ENCODE measurements at places on chromosomes 12 and 14.

GRCh38 chr12:55931317-55931779 is 386 bp downstream of the DGKA start:
- no peak for DNase-seq

GRCh38 chr14:91545946-91546716 is 36.0 kb upstream of the PPP4R3A start:
- DNase-seq = no peak

GRCh38 chr14:104108570-104109541 is 23.4 kb downstream of the ASPG start:
- DNase-seq = no peak

DNA sequence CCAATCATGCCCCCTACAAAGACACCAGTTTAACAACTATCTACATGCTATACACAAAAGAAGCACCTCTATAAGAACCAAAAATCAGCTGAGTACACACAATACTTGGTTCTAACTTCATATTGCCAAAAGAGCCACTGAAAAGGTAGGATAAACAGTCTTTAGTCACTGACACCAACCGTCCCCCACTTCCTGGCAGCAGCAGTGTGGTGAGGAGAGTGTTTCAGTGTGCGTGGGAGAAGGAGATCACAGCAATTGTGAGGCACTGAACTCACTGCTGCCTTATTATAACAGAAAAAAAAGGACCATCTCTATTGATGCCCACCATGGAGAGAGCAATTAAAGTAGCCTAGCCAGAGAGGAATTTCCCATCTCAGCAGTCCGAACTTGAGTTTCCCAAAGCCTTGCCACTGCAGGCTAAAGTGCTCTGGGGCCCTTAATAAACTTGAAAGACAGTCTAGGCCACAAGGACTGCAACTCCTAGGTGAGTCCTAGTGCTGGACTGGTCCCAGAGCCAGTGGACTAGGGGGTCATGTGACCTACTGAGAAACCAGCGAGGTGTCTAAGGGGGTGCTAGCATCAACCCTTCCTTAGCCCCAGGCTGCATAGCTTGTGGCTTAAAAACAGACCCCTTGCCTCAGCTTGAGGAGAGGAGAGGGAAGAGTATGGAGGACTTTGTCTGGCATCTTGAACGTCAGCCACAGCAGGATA is 37.1 kb upstream of the LMNTD1 start:
- no peak for DNase-seq

GRCh38 chr14:54472315-54472714 is 16.5 kb downstream of the GMFB start:
- no peak for DNase-seq

DNA sequence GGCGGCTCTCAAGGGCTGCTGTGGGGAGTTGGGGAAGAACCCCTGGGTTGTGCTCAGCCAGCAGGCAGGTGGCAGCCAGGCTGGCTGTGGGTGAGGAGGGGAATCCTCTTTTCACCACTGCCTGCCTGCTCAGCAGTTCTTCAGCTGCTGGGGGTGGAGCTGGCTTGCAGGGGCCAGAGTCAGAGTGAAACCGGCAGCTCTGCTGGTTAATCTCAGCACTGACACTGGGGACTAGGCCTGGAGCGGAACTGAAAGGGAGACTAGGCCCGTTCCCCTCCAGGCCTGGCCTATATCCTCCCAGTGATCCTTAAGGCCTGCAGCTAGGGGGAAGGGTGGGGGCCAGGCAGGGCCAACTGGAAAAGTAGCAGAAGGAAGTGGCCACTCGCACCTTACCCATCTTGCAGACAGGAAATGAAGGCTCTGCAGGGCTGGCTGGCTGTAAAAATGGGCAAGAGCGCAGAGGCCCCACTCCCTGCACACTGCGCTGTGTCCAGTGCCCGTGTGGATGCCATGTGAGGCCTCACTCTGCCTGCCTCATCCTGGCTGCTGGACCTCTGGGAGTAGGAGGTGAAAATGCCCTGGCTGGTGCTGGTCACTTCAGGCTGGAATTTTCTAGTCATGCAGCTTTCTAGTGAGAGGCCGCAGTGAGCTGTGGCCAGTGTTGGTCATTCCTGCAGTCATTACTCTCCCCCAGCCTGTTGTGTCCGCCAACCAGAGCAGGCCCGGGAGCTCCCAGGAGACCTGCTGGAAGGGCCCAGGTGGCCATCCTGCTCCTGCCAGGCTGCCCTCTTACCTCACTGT is 39.4 kb downstream of the SH2B3 start:
- DNase-seq = peak; percentile 94

DNA sequence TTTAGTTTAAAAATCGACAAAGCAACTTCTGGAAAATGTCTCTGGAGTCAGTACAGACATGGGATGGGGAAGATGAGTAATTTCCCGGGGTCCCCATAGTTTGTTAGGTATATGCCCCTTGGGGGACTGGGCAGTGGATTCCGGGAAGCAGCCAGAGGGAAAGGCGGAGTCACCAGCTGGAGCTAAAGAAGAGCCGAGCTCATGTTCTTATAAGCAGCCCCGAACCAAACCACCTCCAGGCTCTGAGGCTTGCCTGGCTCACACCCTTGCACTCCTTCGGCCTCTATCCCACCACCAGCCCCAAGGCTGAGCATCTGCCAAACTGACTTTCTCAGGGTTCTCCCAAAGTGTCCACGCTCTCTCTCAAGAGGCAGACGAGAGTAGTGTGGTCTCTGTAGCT is 117.8 kb downstream of the PAH start:
- no peak for DNase-seq

GRCh38 chr14:71322655-71323250 is 415.5 kb downstream of the PCNX1 start:
- no peak for DNase-seq

DNA sequence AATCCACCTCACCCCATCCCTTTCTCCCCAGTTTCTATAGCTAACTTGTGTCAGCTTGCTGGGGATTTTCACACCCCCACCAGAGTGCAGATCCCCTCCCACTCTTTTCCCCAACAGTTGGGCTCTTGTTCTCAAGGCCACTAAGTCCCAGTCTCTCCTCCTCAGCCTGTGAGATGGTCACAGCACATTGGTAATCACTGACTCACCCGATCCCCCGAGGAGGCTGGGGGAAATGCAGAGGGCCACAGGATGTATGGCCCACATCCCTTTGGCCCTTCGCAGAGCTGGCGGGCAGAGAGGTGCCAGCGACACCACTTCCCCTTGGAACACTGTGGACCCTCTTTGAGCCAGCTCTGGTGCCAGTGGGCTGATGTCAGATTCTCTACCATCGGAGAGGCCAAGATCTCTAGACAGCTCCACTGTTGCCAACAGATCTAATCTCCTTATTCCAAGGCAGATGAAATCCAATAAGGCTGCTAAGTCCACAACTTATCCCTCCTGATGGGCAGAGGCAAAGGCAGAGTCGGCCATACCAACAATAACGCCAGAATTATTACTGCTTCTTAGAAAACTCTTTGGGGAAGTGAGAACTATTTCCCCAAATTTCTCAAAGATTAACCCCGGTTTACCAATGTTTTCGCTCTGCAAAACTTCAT is 1.6 kb downstream of the FMNL3 start:
- DNase-seq = no peak

DNA sequence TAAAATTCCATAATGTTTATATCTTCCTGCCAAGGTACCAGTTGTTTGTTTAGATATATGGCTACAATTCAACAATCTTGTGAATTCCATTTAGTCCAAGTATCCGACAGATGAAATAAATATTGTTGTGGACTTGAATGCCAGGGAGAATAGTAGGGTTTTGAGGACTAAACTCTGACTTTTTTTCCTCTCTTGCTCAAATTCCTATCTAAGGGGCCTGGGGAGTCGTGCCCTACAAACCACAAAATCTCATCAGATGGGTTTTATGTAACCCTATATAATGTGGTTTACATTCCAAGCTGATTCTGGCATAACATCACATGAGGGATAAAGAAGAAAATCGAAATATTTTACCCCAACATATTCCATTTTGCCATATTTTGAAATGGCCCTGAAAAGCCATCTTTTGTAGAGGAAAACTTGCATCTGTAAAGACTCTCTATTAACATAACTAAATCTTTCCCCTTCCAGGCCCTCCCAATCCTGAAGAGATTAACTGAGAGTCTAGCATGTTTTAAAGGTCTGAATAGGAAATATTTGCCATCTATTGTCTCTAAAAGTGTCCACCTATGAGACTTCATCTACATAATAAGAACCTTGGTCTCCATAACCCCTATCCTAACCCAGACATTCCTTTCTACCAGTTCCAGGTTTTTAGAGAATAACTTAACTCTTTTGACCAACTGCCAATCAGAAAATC is 184.7 kb upstream of the KITLG start:
- DNase-seq = no peak

- DNase-seq = no peak
These were observed 273.1 kb upstream of the FOXG1 start for GRCh38 chr14:28493516-28493915.

DNA sequence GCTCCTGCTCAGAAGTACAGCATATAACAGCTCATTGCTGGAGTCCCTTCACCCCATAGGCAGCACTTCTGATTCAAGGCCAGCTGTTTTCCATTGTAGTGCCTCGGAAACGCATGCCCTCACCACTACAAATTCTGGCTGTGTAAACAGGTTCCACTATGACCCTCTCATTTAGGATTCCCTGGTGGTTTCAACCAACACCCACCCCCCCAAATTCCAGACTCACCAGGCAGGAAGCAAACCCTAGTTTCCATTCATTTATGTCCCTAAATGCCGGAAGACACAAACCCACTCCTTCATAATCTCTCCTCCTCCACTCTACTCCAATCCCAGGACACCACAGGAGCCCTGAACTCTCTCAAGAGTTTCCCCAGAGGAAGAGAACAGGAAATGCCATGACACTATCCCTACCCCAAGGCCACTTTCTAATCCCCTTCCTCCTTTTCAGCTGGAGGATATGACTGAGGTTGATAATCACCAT is 75.9 kb upstream of the TMPO start:
- DNase-seq = no peak

GRCh38 chr12:108833355-108833733 is 24.0 kb downstream of the SSH1 start:
- DNase-seq = no peak

DNA sequence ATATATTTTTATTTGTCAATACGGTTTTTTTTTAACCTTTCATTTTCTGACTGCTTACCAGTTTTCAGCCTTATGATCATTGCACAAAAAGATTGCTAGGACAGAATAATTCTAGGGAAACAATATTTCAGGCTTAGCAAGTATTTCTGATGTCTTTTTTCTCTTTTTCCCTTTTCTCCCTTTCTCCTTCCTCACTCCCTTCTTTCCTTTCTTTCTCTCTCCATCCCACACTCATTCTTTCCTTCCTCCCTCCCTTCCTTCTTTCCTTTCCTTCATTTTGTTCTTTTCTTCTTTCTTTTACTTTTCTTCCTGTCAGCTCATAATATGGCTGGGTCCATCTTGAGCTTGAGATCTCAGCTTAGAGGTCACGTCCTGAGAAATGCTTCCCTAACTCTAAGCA is 601.4 kb upstream of the NOVA1 start:
- no peak for DNase-seq

- no peak for DNase-seq
These were observed 72.6 kb upstream of the BICD1 start for GRCh38 chr12:32034045-32034444.

- no peak for DNase-seq
These were observed 9.3 kb upstream of the B4GALNT3 start for GRCh38 chr12:450438-450837.

DNA sequence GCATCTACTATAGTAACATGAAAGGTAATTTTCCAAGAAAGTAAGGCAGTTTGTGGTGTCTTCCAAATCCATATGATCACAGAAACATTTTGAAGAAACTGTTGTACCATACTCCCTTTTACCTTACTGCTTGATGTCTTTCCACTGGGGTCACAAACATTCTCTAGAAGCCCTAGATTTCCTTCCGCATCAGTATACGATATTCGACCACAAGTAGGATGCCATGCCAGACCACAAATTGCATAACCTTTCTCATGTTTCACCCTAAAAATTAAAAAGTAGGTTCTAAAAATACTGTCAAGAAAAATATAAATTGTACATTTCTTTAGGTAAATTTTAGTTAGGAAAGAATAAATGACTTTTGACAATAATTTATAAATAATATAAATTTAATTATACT is 26.5 kb downstream of the WDHD1 start:
- DNase-seq = no peak

- no peak for DNase-seq
These were observed 147.5 kb upstream of the AVPR1A start for GRCh38 chr12:63298386-63298930.

DNA sequence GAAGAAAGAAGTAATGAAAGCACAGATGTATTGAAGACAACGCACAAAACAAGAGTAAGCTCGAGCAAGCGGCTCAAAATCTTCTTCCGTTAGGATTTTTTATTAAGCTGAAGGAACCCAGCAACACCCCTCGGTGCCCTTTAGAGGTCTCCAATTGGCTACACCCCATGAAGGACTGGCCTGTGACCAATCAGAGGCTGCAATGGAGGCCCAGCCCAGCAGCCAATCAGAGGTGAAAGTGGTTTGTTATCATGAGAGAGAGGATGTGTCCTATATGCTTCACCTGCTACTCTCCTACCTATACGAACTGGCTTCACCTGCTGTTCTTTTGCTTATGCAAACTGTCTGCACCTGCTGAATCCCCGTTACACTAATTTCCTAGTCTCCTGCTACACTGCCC is 358.8 kb downstream of the C12orf50 start:
- DNase-seq = no peak

- DNase-seq = no peak
These were observed 162.6 kb downstream of the ETNK1 start for GRCh38 chr12:22787557-22787956.

DNA sequence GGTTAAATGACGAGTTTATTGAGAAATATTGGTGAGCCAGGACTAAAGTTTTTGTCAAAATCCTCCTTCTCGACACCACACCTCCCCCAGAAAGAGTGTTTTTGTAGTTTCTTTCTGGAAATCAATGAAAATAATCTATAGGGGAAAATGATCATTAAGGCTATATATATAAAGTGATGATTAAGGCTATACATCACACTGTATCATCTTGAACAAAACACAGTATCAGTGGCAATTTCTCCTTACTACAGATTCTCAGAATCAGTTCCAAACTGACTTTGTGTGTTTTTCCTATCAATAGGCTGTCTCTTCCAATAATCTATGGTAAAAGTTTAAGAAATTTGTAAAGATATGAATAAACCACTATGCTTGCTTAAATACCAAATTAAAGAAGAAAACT is 81.7 kb downstream of the IFNG-AS1 start:
- DNase-seq = no peak

- DNase-seq = no peak
These were observed 621.1 kb upstream of the LRFN5 start for GRCh38 chr14:40985584-40985983.

GRCh38 chr12:6192604-6193380 is 7.4 kb upstream of the CD9 start:
- DNase-seq = no peak

- DNase-seq = no peak
These were observed at the start of gene SIX1 for GRCh38 chr14:60648934-60649874. Gene SIX1, minus strand, starts transcription at chr14:60649477. Its CDS starts 288 bp downstream, at chr14:60649189.

DNA sequence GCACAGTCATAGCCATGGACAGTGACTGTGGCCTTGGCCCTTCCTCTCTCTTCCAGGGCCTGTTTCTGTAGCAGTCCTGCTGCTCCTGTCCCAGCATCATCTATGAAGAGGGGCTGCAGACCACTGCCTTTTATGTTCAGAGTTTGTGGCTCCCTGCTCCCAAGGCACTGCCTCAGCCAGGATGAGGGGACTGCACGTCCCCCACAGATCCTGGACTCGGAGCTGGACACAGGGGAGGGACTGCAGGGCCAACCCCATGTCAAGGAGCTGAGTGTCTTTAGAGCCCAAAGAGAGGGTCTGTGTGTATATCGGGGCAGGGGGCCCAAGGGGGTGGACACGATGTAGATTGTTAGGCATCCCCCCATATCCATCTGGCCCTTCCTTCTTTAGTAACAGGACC is 60.6 kb upstream of the DIO3 start:
- no peak for DNase-seq

GRCh38 chr14:47596860-47597259 is 78.5 kb downstream of the MDGA2 start:
- no peak for DNase-seq
